ENCODE measurements at places on chromosomes 12 and 14.

DNA sequence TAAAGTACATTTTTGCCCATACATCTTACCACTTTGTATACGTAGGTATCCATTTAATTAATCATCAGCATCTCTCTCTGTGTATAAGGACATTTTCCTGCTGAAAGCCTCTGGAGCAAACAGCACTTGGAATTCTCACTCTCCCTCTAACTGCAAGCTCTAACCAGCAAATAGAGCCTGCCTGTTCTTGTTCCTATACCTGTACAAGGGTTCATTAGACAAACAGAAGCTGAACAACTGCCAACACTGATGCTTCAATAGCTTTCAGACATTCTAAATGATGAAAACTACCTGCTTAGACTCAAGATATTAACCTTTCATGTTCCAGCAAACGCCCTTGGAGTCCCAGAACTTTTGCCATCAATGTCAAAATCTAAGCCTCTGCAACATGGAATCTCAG lies 98.0 kb downstream of the KCNH5 start:
- no peak for DNase-seq

GRCh38 chr12:57216014-57216911 lies at the start of gene NXPH4:
TSS of gene NXPH4 (plus strand) at chr12:57216794. CDS start at chr12:57216970, 176 bp downstream.
- DNase-seq: peak; percentile 62

GRCh38 chr14:90624732-90625400 lies 191.4 kb downstream of the TTC7B start:
- no peak for DNase-seq

- DNase-seq: no peak
These were observed 52.3 kb upstream of the DLK1 start for GRCh38 chr14:100674428-100674827.

GRCh38 chr14:76237349-76237990 lies 85.7 kb downstream of the GPATCH2L start:
- no peak for DNase-seq

DNA sequence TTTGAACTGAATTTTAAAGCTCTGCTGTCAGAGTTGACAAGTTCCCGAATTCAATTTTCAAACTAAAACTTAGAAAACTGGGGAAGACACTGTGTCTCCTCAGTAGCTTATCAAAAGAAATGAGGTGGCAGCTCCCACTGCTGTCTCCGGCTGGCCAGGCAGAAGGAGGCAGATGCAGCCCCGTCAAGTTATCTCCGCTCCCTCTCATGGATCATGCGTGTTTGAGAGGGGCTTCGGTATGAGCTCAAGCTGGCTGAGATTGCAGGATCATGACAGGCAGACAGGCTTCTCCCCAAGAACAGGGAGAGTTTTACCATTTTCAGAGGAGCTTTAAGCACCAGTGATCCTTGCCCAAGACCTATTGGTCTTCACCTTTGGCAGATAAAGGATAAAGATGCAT lies 88.8 kb downstream of the NEDD1 start:
- no peak for DNase-seq

DNA sequence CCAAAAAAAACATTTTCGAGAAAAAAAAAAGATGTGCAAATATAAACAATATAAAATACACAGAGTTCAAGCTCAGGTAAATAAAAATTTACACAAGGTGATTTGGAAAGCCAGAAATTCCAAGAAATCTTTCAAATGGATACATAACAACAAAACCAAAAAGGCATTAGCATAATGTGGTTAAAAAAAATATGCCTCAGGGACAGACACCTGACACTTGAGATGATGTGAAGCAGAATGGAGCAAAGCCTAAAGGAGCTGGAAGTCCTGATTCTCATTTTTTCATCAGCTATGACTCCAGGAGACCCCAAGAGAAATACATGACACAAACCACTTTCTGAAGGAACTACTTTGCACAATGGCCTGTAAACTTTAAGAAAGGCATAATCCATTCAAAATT lies 98.6 kb downstream of the PPP2R5E start:
- no peak for DNase-seq

DNA sequence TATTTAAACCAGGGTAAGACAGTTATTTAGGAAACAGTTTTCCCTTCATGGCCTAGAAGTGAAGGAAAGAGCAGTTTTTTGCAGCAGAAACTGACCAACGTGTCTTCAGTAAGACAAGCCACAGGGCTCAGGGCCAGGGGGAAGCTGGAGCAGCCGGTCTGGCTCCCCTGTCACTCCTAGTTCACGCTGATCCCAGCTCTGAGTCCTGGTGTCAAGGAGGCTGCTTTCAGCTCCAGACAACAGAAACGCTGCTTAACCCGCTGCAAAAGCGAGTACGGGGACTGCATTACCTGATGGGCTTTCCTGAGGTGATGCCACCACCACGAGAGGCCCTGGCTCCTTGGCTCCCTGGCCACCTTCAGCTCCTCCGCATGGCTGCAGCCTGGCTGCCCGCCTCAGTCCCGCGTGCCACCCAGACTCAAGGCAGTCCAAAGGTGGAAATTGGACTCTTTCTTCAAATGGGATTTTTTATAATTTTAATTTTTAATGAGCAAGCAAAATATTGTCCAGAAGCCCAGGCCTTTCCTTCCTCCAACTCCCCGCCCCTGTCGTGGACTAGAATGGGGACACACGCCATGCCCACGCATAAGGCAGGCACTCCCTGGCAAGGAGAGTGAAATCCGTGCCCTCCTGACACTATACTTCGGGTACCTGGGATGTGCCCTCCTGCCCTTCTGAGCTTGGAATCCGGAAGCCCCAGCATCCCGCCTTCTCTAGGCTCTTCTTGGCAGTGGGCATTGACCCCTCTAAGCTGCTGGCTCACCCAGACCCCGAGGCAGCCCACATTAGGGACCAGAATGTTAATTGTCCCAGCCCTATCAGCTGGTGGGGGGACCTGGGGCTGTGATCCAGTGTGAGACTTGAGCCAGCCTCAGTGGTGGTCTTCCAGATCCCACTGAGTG lies 85.0 kb downstream of the PAPOLA start:
- DNase-seq: no peak

DNA sequence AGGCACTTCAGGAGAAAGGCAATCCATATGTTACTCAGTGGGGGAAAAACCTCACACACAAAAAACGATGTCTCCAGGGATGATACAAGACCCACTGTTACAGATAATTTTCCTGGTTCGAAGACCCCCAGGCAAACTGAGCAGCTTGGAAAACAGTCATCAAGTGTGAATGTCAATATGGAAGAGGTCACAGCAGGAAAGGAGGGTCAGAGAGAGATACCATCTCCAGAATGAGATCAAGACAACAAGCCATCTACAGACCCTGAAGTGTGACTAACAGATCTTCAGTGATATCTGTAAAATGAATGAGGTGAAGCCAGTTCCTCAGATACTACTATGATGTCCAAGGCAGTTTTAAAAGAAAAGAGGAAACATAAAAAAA lies 28.6 kb downstream of the GNS start:
- DNase-seq: no peak

DNA sequence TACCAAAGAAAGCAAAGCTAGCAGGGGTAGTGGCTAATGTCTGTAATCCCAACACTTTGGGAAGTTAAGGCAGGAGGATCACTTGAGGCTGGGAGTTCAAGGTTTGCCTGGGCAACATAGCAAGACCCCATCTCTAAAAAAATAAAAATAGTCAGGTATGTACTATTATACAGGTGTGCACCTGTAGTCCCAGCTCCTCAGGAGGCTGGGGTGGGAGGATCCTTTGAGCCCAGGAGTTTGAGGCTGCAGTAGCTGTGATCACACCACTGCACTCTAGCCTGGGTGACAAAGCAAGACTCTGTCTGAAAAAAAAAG lies 142.2 kb downstream of the PAWR start:
- no peak for DNase-seq

DNA sequence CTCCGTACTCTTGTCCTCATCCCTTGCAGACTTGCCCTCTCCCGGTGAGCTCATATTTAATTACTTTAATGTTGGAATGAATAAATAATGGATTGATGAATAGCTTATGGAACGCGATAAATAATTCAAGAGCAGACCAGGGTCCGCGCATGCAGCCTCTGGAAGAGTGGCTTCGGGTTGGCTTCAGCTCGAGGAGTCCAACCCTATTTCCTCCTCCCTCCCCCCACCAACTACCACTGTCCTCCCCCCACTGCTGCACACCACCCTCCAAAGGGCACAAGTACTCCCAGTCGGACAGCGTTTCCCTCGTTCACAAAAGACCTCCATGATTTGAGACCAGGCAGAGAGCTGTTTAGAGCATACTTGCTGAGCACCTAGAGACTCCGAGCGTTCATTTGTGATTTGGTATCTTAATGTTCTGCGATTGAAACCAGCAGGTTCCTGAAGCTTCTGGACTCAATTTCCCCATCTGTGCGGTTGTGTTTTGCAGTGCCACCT lies 647 bp upstream of the SIX1 start:
- DNase-seq: no peak

DNA sequence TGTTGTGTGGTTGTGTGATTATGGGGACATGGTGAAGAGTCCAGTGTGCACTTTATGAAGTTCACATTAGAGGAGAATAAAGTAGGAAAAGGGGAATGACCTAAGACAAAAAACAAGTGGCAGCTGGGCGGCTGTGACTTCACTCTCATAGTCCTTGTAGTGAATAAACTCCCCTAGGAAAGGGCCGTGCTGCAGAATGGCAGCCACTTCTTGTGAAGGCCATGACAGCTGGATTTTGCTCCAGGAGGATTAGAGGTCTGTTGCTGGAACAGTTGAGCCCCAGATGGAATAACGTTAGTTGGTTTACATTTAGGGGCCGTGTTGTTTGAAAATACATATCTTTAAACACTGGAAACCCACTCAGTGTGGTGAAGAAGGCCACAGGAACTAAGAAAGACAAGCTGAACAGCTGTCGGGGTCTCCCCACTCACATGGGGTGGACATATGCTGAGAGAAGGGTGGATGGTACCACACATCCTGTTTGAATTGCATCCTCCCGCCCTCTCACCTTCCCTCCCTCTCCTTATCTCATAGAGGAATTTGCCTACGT lies 276.9 kb downstream of the CACNA1C start:
- no peak for DNase-seq

GRCh38 chr12:87848248-87848868 lies 180.8 kb downstream of the C12orf50 start:
- no peak for DNase-seq

DNA sequence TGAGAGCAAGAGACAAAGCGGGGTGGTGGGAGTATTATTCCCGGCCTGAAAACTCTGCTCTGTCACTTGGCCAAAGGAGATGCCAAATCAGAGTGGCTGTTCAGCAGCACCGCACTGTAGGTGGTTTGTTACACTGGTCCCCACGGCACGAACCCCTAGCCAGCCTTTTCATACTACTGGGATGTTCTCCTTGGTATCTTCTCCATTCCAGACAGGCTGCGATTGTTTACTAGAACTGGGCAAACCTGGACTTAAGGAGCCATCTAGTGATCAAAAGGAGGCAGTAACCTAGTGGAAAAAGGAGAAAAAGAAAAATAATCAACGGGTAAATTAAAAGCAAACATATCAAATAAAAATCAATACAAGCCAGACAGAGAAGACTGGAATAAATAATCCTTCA lies 58.9 kb upstream of the TMTC2 start:
- DNase-seq: no peak

DNA sequence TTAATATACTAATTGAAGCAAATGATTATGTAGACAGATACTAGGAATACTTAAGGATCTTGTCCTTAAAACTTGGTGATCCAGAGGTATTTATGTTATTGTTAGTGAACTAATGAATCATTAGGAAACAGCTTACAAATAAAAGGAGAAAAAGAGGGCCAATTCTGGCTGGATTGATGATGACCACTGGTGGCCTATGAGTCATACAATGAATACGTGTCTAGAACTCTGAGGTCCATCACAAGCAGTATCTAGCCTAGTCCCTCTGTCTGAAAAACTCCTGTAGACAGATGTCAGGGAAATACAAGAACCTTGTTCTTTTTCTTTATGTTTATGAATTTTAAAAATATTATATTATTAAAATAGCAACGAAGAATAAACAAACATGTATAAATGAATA lies 51.7 kb upstream of the RTL1 start:
- no peak for DNase-seq

DNA sequence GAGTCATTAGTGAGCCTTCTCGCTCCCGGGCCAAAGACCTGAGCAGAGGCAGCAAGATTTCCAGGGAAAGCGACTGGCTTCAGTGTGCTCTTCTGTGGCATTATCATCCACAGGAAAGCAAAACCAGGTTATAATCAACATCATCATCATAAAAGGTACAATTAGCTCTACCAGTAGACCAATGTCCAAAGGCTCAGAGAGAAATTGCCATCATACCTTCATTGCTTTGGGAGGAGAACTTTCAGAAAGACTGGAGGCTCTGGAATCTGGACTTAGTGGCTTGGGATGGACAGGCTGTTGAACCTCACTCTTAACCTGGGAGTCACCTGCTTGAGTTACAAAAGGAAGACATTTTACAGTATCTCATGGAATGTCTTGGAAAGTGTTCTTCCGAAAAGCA lies 25.1 kb upstream of the CERS5 start:
- DNase-seq: no peak

- DNase-seq: no peak
These were observed 36.0 kb downstream of the TC2N start for GRCh38 chr14:91831337-91831736.

DNA sequence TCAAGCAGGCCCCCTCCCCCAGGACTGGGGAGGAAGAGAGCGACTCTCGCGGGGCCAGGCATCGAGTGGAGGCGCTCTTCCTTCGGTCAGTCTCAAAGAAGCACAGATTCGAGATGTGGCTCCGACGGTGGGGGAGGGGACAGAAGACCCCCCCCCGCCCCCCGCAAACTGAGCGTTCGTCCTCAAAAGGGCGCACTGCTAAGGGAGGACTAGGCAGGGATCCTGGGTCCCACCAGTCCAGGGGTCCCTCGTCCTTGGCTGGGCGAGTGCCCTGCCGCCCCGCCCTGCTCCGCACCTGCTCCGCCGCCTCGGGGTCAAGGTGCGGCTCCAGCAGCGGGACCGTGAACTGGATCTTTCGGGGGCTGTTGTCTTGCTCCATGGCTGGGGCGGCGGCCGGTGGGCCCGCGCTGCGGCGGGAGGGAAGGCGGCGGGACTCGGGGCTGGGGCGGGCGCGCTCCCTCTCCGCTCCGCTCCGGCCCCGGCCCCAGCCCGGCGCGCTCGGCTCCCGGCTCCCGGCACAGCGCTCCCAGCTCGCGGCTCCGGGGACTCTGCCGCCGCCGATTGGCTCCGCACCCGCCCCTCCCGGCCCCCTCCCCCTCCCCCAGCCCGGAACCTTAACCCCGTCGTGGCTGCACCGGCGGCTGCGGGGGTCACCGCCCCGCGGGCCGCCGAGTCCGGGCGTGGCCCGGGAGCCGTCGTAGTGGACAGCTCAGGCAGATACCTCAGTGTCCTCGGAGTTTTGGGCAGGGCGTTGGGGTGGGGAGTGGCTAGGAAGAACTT lies at the start of gene PPP1R1A:
TSS of gene PPP1R1A (minus strand) at position 550 of the 780 bp plus-strand sequence. CDS start at position 379, 171 bp downstream.
- DNase-seq: no peak

DNA sequence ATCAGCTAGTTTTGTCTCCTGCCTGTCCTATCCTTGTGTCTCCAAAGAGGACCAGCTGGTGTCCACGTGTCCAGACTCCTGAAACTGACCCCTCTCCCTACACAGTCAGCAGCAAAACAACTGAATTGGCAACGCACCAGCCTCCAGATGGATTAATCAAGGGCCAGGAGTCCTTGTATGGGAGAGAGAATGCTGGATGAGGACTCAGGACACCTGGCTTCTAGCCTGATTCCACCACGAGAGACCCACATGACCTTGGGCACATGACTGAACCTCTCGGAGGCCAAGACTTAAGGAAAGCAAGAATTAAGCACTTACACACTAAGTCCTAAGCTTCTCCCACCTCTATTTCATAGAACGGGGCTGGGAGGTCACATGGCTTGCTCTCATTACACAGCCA lies 60.4 kb upstream of the CMKLR1 start:
- no peak for DNase-seq

GRCh38 chr12:55955344-55955743 lies 10.5 kb downstream of the PMEL start:
- DNase-seq: no peak

GRCh38 chr14:69695322-69696203 lies 71.4 kb upstream of the SRSF5 start:
- DNase-seq: no peak
